SK-N-MC (cell line): ENCODE measurements at places on chromosomes 5 and 9.

DNA sequence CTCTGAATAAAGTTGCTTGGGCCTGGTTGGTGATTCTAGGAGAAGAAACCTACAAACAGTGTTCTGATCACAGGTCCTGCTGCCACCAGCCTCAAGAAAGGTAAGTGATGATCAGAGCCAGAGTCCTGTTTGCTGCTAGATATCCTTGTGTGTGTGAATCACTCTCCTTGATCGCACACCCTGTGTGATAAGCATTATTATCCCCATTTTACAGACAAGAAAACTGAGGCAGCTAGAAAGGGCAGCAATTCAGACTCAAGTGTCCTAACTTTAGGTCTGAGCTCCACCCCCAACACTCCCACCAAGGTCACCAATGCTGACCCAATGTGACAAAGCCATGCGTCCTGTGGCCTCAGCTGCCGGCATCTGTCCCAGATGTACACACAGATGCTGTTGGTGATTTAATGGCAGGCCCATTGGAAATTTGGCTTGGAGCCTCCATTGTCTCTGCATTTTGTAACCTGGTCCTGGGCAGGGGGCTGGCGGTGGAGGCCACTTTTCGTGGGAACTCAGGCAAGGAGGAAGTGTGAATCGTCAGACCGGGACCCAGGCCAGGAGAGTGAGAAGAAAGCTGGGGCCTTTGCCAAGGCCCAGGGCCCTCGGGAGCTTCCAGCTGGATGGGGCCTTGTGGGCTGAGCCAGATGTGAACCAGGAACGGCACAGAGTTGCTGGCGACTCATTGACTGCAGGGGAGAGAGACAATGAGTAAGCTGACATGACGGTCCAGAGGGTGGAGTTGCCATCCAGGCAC lies 29.8 kb upstream of the GGTA1 start:
- no peak for DNase-seq

- no peak for DNase-seq
These were observed 654.4 kb upstream of the CDH6 start for GRCh38 chr5:30539004-30539634.

DNA sequence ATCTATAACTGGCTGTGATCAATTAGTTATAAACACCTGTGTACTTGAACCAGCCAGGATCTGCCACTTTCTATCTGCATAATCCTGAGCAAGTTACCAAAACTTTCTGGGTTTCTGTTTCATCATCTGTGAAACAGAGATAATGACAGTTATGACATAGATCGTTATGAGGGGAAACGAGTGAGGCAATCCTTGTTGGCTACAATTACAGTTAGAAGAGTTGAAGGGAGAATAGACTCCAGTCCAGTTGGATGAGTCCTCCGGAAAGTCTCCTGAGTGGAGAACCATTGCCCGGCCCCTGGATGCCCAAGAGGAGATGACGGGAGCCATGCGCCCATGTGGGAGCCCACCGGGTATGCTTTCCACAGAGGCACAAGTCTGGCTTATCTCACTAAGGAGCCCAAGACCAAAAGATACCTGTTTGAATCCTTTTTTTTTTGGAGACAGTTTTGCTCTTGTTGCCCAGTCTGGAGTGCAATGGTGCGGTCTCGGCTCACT lies 4.5 kb downstream of the PDE6A start:
- no peak for DNase-seq

DNA sequence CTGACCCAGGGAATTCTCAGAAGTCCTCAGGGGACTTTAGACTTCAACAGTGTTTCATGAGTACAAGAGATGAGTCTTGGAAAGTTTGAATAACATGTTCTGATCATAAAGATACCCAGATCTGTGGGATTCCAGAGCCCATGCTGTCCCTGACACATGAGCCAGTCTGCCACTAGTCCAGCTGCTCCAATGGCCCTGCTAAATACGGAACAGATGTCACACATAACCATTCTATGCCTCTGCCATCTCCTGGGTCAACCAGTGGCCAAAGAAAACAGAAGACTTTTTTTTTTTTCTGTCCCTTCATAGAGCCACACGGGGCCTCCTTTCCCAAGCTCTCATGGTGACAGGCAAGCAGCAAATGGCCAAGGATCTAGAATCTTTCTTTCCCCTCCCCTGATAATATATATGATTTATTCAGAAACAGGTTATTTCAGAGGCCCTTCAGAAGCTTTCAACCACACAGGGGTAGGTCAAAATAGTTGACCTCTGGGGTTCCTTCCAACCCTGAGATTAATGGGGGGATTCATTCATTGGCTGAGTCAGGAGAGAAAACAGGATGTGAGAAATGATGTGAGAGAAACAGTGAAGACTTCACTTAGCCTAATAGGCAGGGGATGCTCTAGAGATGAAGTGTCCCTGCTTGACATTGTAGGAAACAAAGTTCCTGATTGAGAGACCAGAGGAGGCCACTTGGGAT lies 367.7 kb downstream of the CDK5RAP2 start:
- DNase-seq, result no peak

- no peak for DNase-seq
These were observed 153.9 kb upstream of the IER5L start for GRCh38 chr9:129331772-129332500.

- DNase-seq, result no peak
These were observed 79.8 kb downstream of the MROH2B start for GRCh38 chr5:40991168-40991980.

GRCh38 chr5:69334793-69335268 lies 2.2 kb upstream of the CCDC125 start:
- no peak for DNase-seq

DNA sequence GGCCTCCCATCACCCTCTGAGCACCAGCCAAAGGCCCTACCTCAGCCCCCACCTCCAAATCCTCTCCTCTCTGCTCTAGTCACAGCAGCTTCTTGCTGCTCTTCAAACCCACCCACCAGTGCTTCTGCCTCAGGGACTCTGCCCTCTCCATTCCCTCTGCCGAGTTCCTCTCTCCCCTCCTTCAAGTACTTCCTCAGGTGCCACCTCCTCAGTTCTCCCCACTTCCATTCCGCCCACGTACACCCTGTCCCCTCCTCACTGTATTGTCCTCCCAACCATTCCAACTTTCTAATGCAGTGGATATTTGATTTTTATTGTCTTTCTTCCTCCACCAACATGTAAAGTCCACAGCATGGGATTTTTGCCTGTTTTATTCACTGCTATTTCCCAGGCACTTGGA lies 43.2 kb downstream of the C5orf15 start:
- DNase-seq, result no peak

DNA sequence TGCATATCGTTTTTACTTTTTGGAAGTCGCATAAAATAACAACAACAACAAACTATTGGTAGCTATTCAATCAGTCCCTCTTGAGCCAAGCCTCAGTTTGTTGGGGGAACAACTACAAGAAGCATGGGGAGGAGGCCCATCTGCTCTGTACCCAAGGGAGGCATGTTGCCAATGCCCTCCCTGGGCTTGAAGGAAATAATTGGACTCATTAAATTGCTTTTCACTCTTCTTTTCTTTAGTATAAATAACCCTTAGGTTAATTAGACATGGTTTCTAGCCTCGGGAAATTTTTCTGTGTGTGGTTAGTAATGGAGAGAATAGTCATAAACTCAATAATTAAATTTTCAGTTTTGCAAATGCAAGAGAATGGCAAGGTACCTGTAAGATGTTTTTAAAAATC lies 500.7 kb downstream of the TLE4 start:
- DNase-seq, result no peak

DNA sequence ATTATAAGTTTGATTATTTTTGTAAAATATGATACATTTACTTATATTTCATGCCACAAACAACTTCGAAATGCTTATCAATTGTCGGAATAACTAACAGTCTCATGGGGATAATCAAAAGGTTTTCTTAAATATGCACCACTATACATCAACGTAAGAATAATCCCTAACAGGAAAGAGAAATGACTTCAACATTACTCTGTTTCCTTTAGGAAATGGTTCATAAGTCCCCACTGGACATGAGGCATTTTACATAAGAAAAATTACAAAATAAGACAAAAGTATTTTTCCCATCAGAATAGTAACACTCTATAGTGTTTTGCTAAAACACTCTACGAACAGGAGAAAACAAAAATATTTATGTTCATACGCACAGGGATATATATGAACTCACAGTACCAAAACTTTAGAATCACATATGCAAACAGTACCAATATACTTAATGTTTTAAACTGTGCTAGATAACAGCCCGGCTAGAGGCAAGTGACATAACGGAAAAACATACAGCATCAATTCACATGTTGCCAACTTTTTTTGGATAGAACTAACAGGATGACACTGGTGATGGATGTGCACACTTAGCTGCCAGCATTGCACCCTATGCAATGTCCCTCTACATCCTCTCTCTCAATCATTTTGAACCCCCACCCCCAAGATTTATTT lies 120.5 kb downstream of the NFIB start:
- DNase-seq, result no peak

DNA sequence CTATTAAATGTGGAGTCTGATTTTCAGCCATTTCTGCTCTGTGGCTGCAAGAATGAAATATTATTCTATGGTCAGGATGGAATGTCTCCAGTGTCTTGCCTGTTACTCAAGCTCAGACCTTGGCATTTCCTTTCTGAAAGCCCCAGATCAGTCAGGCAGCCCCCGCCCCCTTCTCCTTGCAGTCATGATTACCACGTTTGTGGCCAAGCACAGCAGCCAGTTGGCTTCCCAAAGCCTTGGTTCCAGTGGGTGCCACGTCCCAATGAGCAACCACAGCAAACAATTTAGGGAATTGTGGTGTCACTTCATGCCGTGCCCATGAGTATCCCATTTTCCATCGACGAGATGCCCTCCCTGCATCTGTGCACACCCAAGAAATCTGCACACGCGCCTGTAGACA lies 9.7 kb upstream of the OBP2A start:
- no peak for DNase-seq

DNA sequence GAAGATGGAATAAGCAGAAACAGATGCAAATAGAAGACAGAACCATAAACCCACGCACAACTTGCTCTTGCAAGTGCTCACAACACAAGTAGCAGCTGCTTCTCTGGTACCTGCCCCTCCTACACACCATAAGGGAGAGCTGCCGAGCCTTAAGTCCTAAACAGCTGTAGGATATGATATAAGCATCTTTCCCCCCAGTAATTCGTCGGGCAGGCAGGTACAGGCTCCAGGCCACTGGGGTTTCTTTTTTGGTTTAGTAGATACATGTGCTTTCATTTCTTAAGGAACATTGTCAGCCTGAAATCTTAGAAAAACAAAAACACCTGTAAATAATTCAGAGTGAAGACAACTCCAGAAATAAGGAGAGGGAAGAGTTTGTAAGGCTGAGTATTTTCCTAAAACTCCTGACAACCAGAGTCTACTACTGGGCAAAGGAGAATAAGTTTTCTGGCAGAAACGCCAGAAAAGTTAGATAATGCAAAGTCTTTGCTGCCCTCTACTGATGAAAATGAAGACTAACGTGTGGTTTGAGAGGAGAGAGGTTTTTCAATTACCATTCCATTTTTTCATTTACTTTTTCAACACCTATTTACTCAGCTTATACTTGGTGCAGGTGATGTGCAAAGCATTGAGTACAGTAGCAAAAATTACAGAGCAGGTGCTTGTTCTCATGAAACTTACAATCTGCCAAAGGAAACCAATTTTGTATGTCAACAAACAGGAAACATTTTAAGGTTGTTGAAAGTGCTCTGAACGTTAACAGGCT lies 20.1 kb upstream of the TCERG1 start:
- DNase-seq, result no peak

- DNase-seq, result no peak
These were observed 205.2 kb downstream of the CSNK1G3 start for GRCh38 chr5:123717139-123717538.

- DNase-seq, result no peak
These were observed 7.6 kb downstream of the PTGER4 start for GRCh38 chr5:40687321-40687720.

GRCh38 chr9:108809269-108809668 lies 46.5 kb downstream of the ACTL7B start:
- no peak for DNase-seq

DNA sequence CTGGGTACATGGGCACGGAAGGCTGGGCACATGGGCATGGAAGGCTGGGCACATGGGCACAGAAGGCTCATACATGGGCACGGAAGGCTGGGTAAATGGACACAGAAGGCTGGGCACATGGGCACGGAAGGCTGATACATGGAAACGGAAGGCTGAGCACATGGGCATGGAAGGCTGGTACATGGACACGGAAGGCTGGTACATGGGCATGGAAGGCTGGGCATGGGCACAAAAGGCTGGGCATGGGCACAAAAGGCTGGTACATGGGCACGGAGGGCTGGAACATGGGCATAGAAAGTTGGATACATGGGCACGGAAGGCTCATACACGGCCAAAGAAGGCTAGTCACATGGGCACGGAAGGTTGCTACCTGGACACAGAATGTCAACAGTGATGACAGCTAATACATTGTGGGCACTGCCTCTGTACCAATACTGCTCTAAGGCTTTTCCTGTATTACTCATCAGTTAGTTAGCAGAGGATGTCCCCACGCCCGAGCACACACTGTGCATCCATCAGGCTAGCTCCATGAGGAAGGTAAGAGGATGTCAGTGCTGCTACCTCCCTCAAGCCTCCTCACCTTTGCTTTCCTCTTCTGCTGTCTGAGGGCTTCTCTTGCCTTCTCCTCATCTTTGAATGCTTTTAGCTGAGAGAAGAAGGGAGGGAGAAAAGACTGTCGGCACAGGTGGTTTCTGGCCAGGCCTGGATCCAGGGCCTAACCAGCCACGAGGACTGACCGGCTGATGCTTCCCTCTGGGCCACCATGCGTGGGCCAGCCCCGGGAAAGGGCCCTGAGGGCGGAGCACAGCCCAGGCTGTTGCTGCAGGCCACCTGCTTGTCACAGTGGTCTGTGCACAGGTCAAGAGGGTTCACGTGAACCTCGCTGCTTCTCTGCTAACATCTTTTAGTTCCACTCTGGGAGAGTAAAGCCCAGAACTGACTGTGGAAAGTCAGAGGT lies 14.3 kb downstream of the GPX3 start:
- no peak for DNase-seq

- no peak for DNase-seq
These were observed 22.9 kb downstream of the SLC22A5 start for GRCh38 chr5:132392411-132392810.

DNA sequence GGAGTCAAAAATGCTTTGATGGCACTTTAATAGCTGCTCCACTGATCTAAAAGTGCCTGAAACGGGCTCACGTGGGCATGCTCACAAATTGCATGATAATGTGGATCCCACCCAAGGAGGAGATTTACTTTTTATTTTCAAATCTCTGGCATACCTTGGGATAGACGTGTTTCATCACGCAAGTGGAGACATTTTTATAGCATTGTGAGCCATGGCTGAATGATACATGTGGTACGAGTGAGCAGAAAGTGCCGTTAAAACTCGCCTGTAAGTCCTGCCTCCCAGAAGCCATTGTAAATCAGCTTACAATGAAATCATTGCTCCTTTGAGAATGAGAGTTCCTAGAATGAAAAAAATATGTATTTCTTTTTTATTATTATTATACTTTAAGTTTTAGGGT lies 514.7 kb downstream of the MAT2B start:
- DNase-seq, result no peak

GRCh38 chr9:125544988-125545651 lies 161.9 kb downstream of the MAPKAP1 start:
- no peak for DNase-seq

GRCh38 chr5:72509401-72509800 lies 2.2 kb upstream of the ZNF366 start:
- no peak for DNase-seq
